ENCODE measurements at places on chromosomes 3 and 15. TPM values are rescaled to one million over a fixed set of nuclear protein-coding genes. Genes with fewer than 3 reads are reported as not detected.
A peak's percentile ranks its signal among the peaks of the same experiment; 100 is the strongest.

THRB gene
- total RNA-seq, result not detected

DNA sequence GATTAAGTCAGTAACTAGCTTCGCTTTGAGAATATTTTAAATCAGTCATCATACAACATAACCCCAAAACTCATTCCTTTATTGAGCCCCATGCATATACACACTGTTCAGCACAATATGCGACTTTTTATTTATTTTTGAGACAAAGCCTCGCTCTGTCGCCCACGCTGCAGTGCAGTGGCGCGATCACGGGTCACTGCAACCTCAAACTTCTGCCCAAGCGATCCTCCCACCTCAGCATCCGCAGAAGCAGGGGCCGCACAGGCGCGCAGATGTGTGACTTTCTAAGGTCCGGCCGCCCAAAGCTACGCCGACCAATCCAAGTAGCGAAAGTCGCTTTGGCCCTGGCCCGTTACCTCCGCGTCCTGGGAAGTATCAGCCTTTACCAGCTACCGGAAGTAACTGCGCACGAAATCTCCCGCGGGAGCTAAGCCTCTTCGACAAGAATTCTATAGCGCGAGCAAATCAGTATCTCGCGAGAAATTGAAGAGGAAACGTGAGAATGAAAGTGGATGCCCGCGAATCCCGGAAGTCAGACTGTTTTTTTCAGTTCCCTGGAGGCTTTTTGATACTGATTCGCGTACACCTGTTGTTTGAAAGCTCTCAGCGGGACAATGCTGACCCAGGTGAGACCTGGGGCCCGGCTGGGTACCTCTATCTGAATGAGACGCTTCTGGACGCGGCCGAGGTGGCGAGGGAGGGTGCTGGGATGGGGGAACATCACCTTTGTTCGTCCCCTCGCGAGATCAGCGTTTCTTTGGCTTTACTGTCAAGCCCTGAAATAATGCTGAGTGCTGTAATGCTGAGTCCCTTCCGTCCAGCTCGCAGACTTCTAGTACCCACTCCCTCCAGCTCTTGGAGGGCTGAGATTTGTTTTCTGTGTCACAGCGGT lies at the start of the genes DHFR2 and NSUN3:
Gene DHFR2, minus strand, starts transcription at position 404 of the 892 bp plus-strand sequence. CDS start 1,405 bp downstream, outside the sequence.
Gene NSUN3, plus strand, starts transcription at position 549 of the 892 bp plus-strand sequence. Its CDS starts 66 bp downstream, at position 615.
- H3K4me1 ChIP-seq, result no peaks in the 10 kb centered on the region
- H3K27me3 ChIP-seq, result no peaks in the 10 kb centered on the region
- peak; percentile 98 for DNase-seq
- peak within 1 kb of the TSS; percentile 83 for H3K4me3 ChIP-seq
- H3K27ac ChIP-seq, result peak within 1 kb of the TSS; percentile 91

CLDN18 gene
- not detected for total RNA-seq

- no peaks in the 10 kb centered on the region for H3K4me1 ChIP-seq
- DNase-seq, result no peak
- no peaks in the 10 kb centered on the region for H3K27me3 ChIP-seq
- no peak overlapping the region for H3K4me3 ChIP-seq
- no peak overlapping the region for H3K27ac ChIP-seq
- H3K36me3 ChIP-seq, result no peaks in the 10 kb centered on the region
Measured at GRCh38 chr15:86735247-86736040, 655.8 kb downstream of the AGBL1 start.

DNA sequence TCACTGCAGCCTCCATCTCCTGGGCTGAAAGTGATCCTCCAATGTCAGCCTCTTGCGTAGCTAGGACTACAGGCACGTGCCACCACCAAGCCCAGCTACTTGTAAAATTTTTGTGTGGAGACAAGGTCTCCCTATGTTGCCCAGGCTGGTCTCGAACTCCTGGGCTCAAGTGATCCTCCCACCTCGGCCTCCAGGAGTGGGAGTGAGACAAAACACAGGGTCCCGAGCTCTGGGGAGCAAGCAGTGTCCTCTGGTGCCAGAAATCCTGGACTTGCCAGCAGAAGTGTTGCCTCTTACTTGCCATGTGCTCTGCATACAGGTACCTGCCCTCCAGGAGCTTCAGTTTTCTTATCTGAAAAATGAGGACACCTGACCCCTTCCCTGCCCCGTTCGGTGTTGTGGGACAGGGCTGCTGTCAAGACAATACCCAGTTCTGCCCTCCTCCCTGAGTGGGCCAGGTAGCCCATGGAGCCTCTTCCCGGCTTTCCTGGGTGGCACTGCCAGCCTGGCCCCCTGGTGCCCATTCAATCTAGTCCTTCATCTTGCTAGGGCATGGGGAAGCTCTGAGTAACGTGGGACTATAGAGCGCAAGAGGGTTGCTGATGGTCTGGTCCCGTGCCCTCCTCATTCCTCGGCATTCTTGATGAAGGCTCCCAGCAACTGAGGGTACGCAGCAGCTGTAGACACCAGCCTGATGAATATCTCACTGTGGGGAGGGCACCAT lies 164.6 kb downstream of the GOLGA6L4 start:
- H3K4me3 ChIP-seq, result no peak overlapping the region
- H3K36me3 ChIP-seq, result no peaks in the 10 kb centered on the region
- no peak for DNase-seq
- H3K27me3 ChIP-seq, result no peaks in the 10 kb centered on the region

- no peaks in the 10 kb centered on the region for H3K36me3 ChIP-seq
- no peak overlapping the region for H3K27ac ChIP-seq
- H3K4me1 ChIP-seq, result no peaks in the 10 kb centered on the region
- H3K4me3 ChIP-seq, result no peak overlapping the region
Measured at GRCh38 chr3:89155811-89156210, 48.4 kb downstream of the EPHA3 start.

- DNase-seq, result no peak
- H3K36me3 ChIP-seq, result peaks cover 6% of the 10 kb centered on the region
- no peaks in the 10 kb centered on the region for H3K4me1 ChIP-seq
- no peak overlapping the region for H3K27ac ChIP-seq
- H3K4me3 ChIP-seq, result no peak overlapping the region
Measured at GRCh38 chr15:101057841-101058407, 138.8 kb downstream of the LRRK1 start.

DNA sequence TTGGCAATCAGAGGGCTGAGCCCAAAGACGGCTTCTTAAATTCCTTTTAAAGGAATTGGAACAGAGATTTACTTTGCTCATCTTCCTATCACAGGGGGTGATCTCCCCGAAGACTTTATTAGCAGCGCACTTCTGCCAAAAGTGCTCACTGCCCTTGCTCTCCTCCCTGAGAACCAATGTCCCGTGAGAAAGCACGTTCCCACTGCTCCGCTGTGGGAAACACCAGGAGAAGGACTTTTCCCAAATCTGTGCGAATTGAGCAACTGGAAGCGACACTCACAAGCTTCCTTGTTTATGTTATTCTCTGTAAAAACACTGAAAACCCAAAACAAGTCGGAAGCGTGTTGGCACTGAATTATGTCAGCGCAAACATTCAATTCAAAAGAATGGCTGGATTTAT lies 670.8 kb upstream of the NR2F2 start:
- no peaks in the 10 kb centered on the region for H3K4me1 ChIP-seq
- H3K4me3 ChIP-seq, result no peak overlapping the region
- no peak for DNase-seq

DNA sequence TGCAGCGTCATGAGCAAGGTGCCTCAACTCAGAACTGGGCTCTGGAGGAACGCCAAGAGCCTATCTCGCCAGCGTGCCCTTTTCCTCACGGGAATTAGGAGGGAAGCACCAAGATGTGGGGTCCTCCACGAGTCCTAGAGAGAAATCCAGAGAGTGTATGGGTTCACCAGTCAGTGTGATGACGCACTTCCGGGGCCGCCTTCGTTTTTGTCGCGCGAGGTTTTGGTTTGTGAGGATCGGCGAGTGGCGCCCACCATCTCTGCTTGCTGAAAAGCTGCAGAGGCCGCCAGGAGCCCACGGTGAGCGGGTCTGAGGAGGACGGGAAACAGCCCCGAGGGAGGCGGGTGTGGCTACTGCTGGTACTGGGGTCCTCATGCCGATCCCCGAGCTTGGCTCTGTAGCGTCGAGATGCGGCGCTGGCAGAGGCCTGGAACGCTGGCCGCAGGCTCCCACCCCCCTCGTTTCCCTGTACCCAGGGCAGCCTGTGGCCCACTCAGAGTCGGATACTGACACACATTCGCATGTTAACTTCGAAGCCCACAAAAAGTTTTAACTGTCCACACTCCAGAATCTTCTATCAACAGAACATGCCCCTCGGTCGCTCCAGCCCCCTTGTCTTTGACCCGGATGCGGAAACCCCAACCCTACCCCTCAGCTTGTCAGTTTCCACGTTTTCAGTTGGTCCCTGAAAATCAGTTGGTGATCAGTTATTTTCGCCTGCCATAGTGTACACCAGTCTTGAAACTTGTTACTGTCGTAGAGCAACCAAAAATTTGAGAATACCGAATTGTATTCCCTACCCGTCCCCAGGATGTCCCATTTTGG lies 30.4 kb downstream of the ZNF662 start:
- H3K36me3 ChIP-seq, result no peaks in the 10 kb centered on the region
- H3K4me3 ChIP-seq, result no peak overlapping the region
- DNase-seq, result no peak
- H3K27me3 ChIP-seq, result no peaks in the 10 kb centered on the region
- H3K4me1 ChIP-seq, result no peaks in the 10 kb centered on the region

DNA sequence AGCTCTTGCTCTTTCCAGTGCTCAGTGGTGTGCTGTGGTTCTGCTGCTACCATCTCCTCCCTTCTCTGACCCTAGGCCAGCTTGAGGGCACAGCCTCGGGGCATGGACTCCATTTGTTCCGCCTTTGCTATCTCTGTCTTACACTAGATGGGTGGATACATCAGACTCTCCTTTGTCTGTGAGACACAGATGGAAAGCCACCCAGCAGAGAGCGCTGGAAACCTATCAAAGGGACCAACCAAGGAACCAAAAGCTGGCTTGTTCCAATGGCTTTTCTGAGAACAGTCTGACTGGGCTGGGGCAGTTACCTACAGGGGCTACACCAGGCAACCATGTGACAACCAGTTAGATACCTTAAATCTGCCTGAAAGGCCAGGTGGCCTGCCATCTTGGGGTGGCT lies 63.8 kb downstream of the NPTN start:
- peaks cover 31% of the 10 kb centered on the region for H3K4me1 ChIP-seq
- peak; percentile 36 for DNase-seq
- H3K36me3 ChIP-seq, result peaks cover 41% of the 10 kb centered on the region
- peak overlapping the region; percentile 61 for H3K27ac ChIP-seq
- H3K4me3 ChIP-seq, result no peak overlapping the region

GRCh38 chr3:36524560-36524959 lies 144.3 kb downstream of the STAC start:
- no peaks in the 10 kb centered on the region for H3K27me3 ChIP-seq
- DNase-seq, result no peak
- H3K4me3 ChIP-seq, result no peak overlapping the region

DNA sequence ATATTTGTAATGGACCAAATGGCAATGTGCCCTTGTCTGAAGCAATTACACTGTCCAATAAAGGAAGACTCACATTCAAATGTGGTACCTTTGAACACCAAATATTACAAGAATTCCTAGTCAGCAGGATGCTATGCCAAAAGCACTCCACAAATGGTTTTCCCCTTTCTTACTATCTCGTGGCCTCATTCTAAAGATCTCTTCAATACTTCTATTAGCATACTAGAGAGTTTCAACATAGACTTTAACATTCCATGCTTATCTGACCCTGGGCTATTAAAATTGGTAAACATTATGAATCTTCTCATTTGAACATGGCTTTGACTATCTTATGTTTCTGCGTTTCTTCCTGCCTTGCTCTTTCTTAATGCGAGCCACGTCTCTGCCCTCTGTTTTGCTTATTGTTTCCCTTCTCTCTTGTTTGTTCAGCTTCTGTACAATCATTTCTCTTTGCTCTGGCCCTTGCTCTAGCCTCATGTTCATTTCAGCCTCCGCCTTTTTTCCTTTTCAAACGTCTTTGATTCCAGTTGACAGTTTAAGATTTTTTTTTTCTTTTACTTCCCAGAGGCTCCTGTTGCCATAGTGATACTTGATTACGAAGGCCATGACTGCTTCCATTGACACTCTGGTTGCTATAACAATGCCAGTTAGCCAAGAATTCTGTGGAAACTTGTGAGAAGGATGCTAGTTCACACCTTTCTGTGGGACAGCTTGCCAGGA lies 49.5 kb upstream of the SLC9A9 start:
- no peak overlapping the region for H3K4me3 ChIP-seq
- no peak overlapping the region for H3K27ac ChIP-seq
- no peaks in the 10 kb centered on the region for H3K36me3 ChIP-seq
- H3K4me1 ChIP-seq, result no peaks in the 10 kb centered on the region

DNA sequence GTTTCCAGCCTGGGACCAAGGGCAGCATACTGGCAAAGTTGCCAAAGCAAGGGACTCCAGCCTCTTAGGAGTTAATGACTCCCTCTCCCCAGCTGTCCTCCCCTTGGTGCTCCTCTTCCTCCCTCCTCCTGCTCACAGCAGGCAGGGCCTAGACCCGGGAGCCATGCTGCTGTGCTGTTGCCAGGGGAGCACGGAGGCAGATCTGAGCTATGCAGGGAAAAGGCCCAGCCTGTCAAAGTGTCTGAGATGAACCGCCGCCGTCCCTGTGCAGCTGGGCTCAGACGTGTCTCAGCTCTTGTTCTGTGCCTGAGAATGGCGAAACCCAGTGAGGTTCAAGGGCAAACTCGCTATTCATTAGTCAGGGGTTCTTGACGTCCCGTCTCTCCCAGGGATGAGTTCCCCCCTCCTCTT lies 60.8 kb upstream of the POLG start:
- H3K36me3 ChIP-seq, result no peaks in the 10 kb centered on the region
- H3K27me3 ChIP-seq, result peaks cover 6% of the 10 kb centered on the region
- no peak overlapping the region for H3K27ac ChIP-seq
